ENCODE measurements at places on chromosomes 3 and 15.

GRCh38 chr3:146529021-146529420, 15.4 kb downstream of the PLSCR1 start:
- DNase-seq = no peak

DNA sequence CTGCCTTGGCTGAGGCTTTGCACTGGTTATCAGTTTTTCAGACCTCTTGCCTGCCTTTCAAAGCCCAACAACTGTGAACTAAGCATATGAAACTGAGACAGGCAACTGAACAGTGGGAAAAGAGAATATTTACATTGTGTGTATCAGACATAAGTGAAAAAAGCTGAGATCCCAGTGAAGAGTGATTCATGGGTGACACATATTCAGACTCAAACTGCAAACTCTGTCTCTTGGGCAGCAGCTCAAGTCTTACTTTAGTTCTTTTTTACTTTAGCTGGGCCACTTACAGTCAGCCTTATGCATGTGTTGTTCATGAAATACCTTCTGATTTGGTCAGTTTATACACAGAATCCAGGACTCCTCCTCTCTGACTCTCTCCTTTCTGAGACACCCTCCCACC, 19.2 kb downstream of the SUCLG2 start:
- DNase-seq = no peak

DNA sequence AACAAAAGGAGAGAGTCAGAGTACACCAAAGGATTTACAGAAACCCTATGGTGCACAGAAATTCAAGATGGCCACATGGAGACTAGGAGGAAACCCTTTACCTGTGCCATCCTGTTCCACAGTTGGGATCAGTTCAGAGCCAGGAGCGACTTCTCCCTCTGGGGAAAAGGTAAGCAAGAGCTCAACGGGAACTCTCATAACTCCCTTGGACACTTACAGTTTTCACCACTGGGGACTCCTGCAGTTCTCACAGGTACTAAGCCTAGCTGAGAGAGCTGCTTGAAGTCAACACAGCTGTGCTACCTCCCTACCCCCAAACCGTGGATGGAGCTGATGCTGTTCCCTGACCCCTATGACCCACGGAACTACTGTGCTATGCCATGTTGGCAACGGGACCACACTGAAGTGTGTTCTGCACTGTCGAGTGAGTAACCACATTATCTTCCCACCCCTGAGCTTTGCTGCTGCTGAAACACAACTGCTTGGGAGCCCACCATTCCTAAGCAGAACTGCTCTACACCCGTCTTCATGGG, 606.8 kb downstream of the GBE1 start:
- no peak for DNase-seq

GRCh38 chr15:65952391-65953053, 83.2 kb downstream of the RAB11A start:
- no peak for DNase-seq

- no peak for DNase-seq
Observed at GRCh38 chr3:186964616-186965015, 34.3 kb downstream of the ST6GAL1 start.

DNA sequence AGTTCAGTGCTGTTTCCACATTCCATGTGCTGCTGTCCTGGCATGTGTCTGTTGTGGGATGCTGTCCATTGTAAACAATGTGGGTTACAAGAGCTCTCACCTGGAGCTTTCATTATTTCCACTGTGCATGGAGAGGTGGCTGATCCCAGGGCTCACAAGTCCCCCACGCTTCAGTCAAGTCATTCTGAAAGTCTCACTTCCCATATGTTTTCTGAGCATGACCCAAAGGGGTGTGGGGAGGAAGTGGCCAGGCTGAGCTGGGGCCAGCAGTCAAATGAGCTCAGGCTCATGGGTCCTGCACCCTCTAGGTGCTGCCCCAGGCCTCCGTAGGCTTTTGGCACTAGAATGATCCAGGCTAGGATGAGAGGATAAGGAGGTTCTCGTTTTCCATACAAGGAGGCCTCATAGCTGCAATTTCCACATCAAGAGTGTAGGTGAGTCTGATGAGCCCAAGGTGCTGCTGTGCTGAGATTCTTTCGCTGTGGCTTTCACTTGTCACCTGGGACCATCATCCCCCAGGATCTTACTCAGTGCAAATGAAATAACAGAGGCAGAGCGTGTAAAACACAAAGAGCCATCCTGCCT, 22.0 kb downstream of the STARD5 start:
- peak; percentile 51 for DNase-seq

DNA sequence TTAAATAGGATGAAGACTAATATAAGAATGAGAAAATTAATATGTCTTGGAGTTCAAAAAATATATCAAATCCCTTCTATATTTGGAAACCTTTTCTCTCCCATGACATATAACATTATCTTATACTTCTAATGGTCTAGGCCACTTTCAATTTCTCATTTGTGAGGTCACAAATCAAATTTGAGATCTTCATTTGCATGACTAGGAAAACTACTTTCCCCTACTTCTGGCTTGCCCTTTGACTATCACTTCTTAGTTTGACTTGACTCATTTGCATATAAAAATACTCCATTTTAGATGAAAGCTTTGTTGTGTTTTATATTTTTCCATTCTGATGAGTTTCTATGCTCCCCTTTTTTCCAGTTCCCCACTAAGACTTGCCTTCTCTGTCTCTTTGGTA, 598.6 kb upstream of the TBL1XR1 start:
- DNase-seq = no peak

- no peak for DNase-seq
Observed at GRCh38 chr3:278300-279064, 81.9 kb downstream of the CHL1 start.

- no peak for DNase-seq
Observed at GRCh38 chr3:13541691-13542090, 7.2 kb upstream of the FBLN2 start.

- DNase-seq = no peak
Observed at GRCh38 chr15:83430441-83430840, 16.7 kb upstream of the SH3GL3 start.

DNA sequence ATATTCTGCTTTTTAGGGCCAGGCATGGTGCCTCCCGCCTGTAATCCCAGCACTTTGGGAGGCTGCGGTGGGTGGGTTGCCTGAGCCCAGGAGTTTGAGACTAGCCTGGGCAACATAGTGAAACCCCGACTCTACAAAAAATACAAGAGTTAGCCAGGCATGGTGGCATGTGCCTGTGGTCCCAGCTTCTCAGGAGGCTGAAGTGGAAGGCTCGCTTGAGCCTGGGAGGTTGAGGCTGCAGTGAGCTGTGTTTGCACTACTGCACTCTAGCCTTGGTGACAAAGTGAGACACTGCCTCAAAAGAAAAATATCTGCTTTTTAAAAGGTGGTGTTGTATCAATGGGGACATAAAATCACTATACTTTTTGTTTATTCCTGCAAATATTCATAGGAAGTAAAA, 112.8 kb downstream of the C3orf38 start:
- no peak for DNase-seq

GRCh38 chr3:42723219-42723618, 20.6 kb upstream of the HHATL start:
- DNase-seq = no peak

DNA sequence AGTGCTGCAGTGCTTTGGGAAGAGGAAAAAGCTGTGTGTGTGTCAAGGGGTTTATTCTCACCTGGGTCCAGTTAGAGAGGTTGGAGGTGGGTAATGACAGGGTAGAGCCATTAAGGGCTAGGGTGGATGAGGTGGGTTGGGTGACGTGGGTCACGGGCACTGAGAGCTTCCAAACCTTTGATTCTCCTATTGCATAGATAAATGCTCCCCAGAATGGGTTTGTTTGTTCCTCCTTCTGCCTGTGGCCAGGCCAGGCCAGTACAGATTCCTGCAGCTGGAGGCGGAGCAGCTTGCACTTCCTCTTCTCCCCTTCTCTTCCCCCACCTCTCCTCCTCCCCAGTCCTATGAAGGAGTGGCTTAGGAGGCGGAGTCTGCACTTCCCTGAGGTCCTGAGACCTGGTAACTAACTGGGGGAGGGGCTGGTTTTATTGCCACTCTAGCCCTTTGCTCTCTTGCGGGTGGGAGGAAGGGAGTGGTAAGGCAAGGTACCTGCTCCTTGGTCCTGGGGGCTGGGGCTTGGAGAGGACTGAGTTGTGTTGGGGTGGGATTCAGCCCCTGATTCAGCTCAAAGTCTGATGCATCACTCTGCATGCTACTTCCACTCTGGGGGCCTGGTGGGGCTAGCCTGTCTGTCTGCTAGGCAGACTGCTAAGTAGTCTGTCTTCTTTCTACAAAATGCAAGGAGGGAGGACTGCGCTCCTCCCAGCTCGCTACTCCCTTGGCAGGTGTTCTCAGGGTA, 3.5 kb downstream of the SPINT1 start:
- no peak for DNase-seq

DNA sequence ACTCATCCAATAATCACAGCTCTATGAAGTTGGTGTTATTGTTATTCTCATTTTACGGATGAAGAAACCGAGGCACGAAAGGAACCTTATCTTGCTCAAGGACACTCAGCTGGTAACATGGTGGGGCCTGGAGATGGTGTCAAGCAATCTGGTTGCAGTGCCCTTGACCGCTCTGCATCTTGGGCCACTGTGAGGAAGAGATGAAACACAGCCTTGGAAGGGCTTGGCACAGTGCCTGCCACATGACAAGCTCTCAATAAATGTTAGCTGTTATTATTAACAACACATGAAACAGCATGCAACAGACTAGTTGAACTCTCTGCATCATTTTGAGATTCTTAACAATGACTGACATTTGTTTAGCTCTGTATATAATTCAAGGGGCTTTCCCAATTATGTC, 10.1 kb upstream of the ITGA11 start:
- no peak for DNase-seq

GRCh38 chr15:55796321-55796965, 53.5 kb upstream of the PRTG start:
- DNase-seq = no peak

DNA sequence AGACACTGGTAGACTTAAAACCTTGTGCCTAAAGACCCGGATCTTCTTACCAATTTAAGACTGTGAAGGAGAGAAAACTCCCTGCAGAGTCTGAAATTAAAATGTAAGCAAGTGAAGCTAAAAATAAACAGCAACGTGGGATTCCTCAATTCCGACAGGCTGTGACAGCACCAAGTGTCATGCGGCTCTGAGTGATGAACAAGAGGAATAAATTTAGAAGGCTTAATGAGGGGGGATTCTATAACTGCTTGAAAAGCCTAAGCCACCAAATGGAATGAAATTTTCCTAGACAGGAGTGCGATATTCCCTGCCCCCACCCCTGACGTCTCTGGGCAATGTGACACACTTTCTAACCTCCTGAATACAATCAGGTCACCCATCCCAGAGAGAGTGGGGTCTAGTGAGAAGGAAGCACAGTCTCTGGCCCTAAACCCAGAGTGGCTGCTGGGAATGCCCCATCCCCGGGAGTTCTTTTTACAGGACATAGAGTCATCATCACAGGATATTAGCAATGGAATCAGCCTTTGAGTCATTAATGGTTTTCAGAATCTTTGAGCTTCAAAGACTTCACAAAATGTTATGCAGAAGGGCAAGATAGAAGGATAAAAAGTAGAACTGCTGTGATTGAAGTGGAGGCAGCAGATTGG, 114.3 kb downstream of the EDEM1 start:
- DNase-seq = no peak

DNA sequence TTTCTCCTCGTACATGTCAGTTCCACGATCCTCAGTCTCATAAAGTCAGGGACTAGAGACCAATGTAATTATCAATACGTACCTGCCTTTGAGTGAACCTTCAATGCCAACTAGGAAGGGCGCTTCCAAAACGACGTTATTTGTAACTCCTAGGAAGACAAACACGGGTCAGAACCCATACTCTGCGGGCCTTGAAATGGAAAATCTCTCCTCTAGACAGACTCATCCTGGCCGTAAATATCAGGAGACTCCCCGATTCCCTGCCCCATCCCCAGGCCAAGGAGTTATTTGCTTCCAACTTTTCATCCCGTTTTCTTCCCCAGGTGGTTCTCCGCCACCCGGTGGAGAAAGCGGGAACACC, 578 bp downstream of the OIP5 start:
- no peak for DNase-seq

- no peak for DNase-seq
Observed at GRCh38 chr3:45026038-45026437, at the start of gene CLEC3B. Gene CLEC3B, plus strand, starts transcription at chr3:45026303. Its CDS starts 60 bp downstream, at chr3:45026363.

DNA sequence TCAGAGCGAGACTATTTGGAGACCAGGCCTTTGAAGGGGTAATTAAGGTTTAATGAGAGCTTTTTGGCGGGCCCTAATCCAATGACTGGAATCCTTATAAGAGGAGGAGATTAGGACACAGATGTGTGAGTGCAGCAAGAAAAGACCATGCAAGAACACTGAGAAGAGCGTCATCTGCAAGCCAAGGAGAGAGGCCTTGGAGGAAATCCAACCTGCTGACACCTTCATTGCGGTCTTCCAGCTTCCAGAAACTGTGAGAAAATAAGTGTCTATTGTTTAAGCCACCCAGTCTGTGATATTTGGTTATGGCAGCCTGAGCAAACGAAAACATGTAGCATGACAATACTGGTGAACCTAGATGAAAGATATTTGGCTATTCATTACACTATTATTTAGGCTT, 23.0 kb upstream of the MUSTN1 start:
- DNase-seq = no peak

DNA sequence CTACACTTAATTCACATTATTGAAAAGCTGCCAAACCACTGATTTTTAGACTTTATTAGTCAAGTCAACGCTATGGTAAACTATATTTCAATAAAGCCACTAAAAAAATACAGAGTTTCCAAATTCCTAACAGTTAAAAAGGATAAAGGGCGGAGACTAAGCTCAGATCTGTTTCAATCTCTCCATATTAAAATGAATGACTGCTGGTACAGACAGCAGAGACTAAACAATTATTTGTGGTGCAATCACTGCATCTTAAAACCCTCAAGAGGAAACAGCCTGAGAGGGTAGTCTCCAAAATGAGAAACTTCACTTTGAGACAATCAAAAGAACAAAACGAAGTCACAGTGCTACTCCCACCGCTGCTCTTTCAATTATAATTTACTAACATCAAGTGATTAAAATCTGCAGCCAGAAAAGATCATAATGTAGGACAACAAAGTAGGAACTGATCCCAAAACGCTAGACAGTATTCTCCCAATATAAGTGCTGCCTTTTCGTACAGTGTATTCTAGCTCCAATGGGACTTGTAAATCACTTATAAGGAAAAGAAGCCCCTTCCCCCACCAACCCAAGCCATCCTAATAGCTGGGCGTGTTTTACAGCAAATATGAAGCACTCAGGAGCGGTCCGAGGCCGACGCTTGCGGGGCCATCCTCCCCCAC, 1.2 kb downstream of the UBP1 start:
- DNase-seq = no peak

GRCh38 chr3:13280811-13281506, 139.2 kb downstream of the NUP210 start:
- DNase-seq = no peak

DNA sequence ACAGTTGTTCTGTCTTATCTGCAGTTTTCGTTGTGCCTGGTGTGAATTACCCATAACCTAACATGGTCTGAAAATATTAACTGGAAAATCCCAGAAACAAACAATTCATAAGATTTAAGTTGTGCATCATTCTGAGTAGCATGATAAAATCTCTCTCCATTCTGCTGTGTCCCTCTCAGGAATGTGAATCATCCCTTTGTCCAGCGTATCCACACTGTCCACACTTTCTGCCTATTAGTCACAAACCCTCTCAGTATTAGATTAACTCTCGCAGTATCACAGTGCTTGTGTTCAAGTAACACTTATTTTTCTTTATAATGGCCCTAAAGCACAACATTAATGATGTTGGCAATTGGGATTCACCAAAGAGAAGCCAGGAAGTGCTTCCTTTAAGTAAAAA, 203.2 kb downstream of the CGGBP1 start:
- no peak for DNase-seq
